Right renal pelvis (tissue), 4 donors: ENCODE measurements at places on chromosomes 1 and 21. TPM values are rescaled to one million over a fixed set of nuclear protein-coding genes. Genes with fewer than 3 reads are reported as not detected.

HAPLN2 gene
- 0.45 TPM for polyA plus RNA-seq

SLC44A3 gene
- 121 TPM for polyA plus RNA-seq

HPCAL4 gene
- 1.1 TPM for polyA plus RNA-seq

IGSF3 gene
- 29.5 TPM for polyA plus RNA-seq

VSIG8 gene
- polyA plus RNA-seq: 0.13 TPM

A3GALT2 gene
- polyA plus RNA-seq: 0.17 TPM

TBX19 gene
- 2.4 TPM for polyA plus RNA-seq

PLD5 gene
- 1.5 TPM for polyA plus RNA-seq

AMPD1 gene
- not detected for polyA plus RNA-seq

FNDC5 gene
- polyA plus RNA-seq: 53.7 TPM

SMCP gene
- not detected for polyA plus RNA-seq

PCP4L1 gene
- 1.0 TPM for polyA plus RNA-seq

RYR2 gene
- 1.9 TPM for polyA plus RNA-seq

IQCC gene
- 7.9 TPM for polyA plus RNA-seq

HCRTR1 gene
- polyA plus RNA-seq: 0.18 TPM
